ENCODE measurements at places on chromosomes 2 and 18. TPM values are rescaled to one million over a fixed set of nuclear protein-coding genes. Genes with fewer than 3 reads are reported as not detected.

SIX3 gene
- 6.6 TPM for total RNA-seq

STON1 gene
- total RNA-seq, result 13.4 TPM

SESTD1 gene
- 37.9 TPM for total RNA-seq

PRKAG3 gene
- total RNA-seq, result not detected

SULT1C2 gene
- 2.2 TPM for total RNA-seq

SLC19A3 gene
- total RNA-seq, result 6.5 TPM

TAF4B gene
- 13.3 TPM for total RNA-seq

SERPINB10 gene
- not detected for total RNA-seq

RNU2-63P gene
- 5.2 TPM for total RNA-seq

EN1 gene
- total RNA-seq, result not detected

INHA gene
- total RNA-seq, result 1.4 TPM
